ENCODE measurements at places on chromosomes 7 and 10.

GRCh38 chr7:131302446-131302845, 25.2 kb upstream of the MKLN1 start:
- no peak for DNase-seq

DNA sequence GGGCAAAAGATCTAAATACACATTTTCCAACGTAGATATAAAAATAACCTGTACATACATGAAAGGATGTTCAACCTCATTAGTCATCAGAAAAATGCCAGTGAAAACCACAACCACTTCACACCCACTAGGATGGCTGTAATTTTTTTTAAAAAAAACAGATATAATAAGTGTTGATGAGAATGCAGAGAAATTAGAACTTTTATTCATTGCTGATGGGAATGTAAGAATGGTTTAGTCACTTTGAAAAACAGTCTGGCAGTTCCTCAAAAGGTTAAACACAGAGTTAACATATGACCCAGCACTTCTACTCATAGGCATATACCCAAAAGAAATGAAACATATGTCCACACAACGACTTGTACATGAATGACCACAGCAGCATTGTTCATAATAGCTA, 32.3 kb upstream of the PRKCQ start:
- DNase-seq = no peak

GRCh38 chr10:122182308-122182707, 88.8 kb upstream of the BTBD16 start:
- DNase-seq = no peak

GRCh38 chr10:10500937-10501336, 516.7 kb upstream of the CELF2 start:
- DNase-seq = no peak

DNA sequence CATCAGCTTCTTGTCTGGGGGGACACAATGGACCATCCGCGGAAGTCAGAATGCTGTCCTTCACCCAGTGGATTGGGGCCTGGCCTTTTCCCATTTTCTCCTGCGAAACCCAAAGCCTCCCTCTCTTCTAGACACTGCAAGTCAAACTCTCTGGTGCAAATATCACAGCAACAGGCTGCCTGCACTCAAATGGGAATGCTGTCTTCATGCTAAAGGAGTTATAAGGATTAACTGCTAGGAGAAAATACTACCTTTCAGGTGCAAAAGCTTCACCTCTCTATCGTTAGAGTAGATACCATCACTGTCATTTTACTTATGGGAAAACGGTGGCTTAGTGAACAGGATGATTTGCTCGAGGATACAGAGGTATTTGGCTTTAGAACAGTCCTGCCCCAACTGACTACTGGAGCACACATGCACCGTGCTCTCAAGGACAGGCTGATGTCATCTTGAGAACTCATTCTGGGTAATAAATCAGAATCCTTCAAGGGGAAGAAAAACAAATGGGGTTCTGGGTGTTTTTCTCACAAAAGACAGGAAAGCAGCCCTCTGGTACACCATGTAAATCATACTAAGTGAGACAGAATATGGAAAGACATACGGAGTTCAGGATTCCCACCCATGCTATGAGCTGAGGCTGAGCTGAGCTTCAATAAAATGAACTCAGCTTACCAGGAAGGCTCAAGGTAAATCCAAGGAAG, 100.9 kb downstream of the SAMD9 start:
- DNase-seq = no peak

DNA sequence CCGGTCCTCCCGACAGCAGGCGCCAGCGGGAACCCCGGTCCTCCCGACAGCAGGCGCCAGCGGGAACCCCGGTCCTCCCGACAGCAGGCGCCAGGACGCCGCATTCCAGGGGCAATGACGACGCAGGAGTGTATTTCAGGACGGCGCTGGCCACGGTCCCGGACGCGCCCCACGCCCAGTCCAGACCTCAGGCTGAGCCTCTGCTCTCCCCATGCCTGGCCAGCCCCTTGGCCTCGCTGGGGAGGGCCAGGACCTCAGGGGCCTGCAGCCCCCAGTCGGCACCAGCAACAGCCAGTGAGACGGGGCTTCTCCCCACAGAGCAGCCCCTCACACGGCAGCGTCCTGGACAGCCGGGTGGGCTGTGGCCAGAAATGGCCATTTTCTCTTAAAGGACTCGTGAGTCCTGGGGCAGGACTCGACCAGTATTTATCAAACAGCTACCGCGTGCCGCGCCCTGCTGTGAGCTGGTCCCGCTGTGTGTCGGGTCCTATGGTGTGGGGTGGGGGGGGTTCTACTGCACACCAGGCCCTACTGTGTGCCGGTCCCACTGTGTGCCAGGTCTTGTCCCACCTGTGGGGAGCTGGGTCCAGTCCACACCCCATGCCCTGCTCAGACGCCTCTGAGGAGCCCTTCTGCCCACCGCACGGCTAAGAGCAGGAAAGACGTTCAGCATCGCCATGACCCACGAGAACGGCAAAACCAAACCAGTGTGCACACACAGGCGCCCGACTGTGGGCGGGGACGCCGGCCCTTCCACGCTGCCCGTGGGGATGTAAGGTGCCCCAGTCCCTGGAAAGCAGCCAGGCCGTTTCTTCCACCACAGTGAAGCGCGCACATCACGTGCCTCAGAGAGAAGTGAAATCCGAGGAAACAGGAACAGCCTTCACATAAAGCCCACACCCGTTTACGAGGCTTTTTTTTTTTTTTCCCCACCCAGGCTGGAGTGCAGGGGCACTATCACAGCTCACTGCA, 33.3 kb downstream of the GET4 start:
- DNase-seq = no peak

- no peak for DNase-seq
These were observed 1029.5 kb upstream of the LRRN3 start for GRCh38 chr7:110061387-110061786.

GRCh38 chr7:72504061-72504706, 92.0 kb upstream of the CALN1 start:
- DNase-seq = no peak

DNA sequence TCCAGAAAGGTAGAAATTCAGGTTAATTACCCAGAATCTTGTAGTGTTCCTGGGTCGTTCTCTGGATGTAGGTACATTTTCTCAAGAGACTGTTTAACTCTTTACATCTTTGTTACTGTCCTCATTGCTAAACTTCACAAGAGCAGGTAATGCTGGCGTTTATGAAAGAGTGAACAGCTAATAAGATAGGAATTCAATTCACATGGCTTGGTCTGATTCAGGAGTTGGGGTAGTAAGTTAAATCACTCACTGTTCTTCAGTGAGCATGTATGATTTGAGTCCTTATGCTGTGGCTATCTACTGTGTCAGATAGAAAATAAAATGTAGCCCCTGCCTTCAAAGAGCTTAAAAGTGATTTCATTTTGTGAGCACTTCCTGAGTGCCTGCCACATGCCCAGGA, 480.0 kb downstream of the LRMDA start:
- DNase-seq = no peak

GRCh38 chr10:70683601-70683934, 11.3 kb downstream of the ADAMTS14 start:
- DNase-seq = no peak
